Kasumi-1 (cell line): ENCODE measurements at places on chromosomes 4 and X.

- no peak for DNase-seq
Measured at GRCh38 chr4:86338521-86338920, 21.3 kb downstream of the MAPK10 start.

- DNase-seq, result peak; percentile 70
Measured at GRCh38 chr4:43163101-43163792, 270.7 kb downstream of the GRXCR1 start.

- DNase-seq, result no peak
Measured at GRCh38 chr4:40515037-40515397, 114.6 kb downstream of the RBM47 start.

- DNase-seq, result peak; percentile 2
Measured at GRCh38 chrX:142804085-142804484, 221.6 kb upstream of the SPANXN4 start.

- DNase-seq, result no peak
Measured at GRCh38 chr4:27008679-27009078, 148.0 kb downstream of the STIM2 start.

- DNase-seq, result peak; percentile 10
Measured at GRCh38 chr4:88276952-88277710, 7.2 kb downstream of the PPM1K start.

DNA sequence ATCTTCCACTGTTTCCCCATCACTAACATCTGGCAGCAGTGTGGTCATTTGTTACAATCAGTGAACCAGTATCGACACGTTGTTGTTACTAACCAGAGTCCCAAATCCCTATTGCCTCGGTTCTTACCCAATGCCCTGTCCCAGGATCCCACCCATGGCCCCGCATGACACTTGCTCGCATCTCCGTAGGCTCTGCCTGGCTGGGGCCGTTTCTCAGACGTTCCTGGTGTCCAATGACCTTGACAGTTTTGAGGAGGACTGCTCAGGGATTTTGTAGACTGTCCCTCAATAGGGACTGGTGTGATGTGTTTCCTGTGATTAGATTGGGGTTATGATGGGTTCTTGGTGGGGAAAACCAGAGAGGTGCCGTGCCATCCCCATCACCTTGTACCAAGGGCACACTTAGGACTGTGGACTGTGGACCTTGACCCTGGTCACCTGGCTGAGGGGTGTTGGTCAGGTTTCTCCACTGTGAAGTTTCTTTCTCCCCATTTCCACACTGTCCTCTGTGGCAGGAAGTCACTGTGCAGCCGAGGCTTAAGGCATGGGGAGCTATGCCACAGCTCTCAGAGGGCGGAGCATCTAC lies 108.4 kb downstream of the ADRA2C start:
- DNase-seq, result no peak

DNA sequence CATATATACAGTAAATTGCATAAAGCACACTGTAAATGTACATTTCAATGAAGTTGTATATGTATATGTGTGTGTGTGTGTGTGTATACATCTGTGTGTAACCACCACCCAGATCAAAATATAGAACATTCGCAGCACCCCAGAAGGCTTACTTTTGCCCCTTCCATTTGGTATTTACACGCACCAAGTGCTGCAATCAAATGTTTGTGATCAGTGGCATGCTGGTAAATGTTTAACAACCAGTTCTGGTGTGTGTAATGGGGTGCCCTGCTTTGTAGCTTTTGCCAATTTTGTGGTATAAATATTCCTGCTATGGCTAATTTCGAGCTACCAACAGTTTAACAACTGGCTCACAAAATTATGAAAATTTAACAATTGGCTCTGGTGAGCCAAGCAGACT lies 101.3 kb downstream of the RTL5 start:
- DNase-seq, result no peak

DNA sequence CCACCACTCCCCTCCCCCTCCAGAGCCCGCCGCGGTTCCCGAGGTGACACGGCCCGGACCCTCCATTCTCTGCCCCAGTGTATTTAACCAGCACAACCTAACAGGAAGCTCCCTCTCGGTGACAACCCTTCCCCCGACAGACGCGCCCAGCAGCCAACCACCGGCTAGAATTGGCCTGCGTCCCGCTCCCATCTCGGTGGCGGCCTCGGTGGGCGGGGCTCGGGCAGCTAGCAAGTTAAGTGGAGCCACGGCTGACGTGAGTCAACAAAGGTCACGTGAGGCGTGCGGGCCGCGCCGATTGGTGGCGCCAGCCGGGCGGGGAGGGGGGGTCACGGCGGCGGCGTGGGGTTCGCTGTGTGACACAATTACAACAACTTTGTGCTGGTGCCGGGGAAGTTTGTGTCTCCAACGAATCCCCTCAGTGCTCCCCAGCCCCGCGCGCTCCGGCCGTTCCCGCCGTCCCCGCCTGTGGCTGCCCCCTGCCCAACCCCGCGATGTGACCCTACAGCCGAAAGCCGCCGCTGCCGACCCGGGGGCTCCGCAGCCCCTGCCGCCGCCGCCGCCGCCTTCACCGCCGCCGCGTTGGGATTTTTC lies at the start of gene KDM6A:
KDM6A (plus strand) TSS at position 368 of the 594 bp plus-strand sequence. CDS start 364 bp downstream, outside the sequence.
- peak; percentile 88 for DNase-seq
